Stimulated activated CD4-positive, alpha-beta T cell treated with anti-CD3 and anti-CD28 coated beads, Interleukin-12 subunit alpha, Interleukin-12 subunit beta, amount 100 ng/mL, for 24 hours (primary cell): ENCODE measurements at places on chromosomes 12 and 14.

DNA sequence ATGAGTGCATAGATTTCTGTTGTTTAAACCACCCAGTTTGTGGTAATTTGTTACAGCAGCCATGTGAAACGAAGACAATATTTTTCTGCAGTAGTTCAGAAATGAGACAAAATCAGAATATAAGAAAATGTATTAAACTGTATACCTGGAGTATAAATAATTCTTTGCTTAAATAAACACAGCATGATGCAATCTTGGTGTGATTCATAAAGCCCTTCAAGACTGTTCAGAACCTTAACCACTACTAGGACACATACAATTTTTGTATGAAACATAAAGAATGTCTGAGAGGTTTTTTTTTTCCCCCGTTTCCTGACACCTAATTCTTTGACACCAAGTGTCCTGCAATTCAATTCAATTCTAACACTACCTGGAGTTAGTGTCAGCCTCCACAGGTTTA is 10.5 kb downstream of the C12orf75 start:
- DNase-seq, result no peak

GRCh38 chr14:103065861-103066260 is 8.5 kb upstream of the CDC42BPB start:
- no peak for DNase-seq

DNA sequence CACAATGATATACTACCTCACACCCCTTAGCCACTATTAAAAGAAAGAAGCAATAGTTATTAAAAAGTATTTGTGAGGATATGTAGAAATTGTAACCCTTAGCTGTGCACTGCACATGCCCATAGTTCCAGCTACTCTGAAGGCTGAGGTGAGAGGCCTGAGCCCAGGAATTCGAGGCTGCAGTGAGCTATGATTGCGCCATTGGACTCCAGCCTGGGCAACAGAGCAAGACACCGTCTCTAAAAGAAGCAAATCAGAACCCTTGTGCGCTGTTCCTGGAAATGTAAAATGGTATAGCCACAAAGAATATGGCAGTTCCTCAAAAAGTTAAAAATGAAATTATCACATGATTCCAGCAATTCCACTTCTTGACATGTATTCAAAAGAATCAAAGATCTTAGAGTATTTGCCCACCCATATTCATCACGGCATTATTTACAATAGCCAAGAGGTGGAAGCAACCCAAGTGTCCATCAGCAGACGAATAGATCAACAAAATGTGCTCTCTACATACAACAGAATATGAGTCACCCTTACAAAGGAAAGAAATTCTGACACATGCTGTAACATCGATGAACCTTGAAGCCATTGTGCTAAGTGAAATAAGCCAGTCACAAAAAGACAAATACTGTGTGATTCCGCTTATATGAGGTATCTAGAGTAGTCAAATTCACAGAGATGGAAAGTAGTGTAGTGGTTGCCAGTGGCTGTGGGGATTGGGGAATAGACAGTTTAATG is 23.7 kb upstream of the YLPM1 start:
- DNase-seq, result no peak

- DNase-seq, result no peak
Measured at GRCh38 chr12:78018939-78019338, 188.2 kb downstream of the NAV3 start.

DNA sequence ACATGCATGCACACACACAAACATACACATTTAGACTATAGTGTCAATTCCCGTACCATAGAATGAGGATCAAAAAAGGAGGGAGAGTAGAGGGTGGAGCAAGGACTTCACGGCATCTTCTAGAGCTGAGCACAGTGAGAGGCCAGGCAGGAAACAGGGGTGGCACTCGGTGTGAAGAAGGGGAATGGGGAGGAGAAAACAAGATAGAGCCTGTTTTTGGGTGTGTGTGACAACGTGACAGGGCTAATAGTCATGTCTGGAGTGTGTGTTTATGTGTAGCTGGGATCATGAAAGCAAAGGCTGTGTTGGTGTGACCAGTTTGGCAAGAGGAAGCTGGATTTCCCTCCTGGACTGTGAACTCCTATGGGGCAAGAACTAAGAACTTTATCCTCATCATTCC is 9.9 kb upstream of the ACVR1B start:
- DNase-seq, result no peak

GRCh38 chr14:55301437-55302121 is 30.4 kb downstream of the FBXO34 start:
- no peak for DNase-seq

- no peak for DNase-seq
Measured at GRCh38 chr12:124551268-124552144, 15.9 kb downstream of the NCOR2 start.
